ENCODE measurements at places on chromosomes 7 and 10.

GRCh38 chr7:157501581-157501980, 164.8 kb downstream of the DNAJB6 start:
- DNase-seq = no peak

DNA sequence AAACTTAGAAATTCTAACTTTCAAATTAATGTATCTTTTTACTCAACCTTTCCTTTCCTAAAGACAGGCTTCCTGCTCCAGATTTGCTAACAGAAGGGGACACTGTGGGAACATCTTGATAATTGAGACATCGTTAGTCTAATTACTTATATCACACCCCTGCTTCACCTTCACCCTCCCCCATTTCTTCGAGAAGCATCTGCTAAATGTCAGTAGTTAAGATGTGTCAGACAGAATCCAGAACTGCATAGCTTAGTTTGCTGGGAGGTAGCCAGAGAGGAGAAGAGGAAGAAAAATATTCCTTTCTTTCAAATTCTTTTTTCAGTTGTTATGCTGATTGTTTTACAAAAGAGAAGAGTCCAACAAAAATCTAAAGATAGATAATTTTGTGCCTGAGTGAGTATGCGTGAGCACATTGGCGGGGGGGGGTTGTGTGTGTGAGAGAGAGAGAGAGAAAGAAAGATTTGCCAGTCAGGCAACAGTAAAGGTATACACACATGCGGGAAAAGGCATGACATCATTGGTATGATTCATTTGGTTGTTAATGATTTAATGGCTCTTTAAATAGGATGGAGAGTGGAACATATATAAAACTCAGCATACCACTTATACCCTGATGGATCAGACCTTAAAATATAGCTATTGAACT, 192.4 kb downstream of the PTN start:
- no peak for DNase-seq

GRCh38 chr7:18517646-18518045, 22.1 kb downstream of the HDAC9 start:
- DNase-seq = no peak

DNA sequence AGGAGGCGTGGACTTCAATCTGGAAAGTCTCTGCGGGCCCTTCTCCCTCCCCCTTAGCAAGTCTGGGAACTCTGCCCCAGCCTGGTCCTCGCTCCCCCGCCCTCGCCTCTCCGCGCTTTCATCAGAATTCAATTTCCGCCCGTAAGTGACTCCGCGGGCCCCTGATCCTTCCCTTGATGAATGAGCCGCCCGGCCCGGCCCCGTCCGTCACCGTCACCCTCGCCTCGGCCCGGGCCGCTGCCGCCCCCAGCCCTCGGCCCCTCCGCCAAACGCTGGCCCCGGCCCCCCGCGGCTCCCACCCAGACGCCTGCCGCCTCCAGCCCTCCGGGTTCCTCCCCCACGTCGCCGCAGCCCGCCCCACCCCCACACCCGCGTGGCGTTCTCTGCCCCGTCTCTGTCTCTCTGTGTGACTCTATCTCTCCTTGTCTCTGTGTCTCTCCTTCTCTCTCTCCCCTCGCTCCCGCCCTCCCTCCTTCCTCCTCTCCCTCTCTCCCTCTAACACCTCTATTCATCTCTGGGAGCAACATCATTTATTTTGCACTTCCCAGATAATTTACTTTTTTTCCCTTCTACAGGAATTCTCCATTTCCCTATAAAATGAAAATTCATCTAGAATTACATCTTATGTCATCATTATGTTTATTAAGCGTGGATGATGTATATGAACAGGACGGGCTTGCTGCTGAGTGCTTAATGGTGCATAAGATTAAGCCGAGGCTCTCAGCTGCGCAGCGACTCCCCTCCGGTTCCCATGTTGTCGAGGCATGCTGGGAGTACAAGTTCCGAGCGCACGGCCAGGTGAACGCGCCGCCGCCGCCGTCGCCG, 91.2 kb upstream of the PAX2 start:
- DNase-seq = no peak

- DNase-seq = no peak
Observed at GRCh38 chr7:159102681-159103381, 41.8 kb downstream of the VIPR2 start.

DNA sequence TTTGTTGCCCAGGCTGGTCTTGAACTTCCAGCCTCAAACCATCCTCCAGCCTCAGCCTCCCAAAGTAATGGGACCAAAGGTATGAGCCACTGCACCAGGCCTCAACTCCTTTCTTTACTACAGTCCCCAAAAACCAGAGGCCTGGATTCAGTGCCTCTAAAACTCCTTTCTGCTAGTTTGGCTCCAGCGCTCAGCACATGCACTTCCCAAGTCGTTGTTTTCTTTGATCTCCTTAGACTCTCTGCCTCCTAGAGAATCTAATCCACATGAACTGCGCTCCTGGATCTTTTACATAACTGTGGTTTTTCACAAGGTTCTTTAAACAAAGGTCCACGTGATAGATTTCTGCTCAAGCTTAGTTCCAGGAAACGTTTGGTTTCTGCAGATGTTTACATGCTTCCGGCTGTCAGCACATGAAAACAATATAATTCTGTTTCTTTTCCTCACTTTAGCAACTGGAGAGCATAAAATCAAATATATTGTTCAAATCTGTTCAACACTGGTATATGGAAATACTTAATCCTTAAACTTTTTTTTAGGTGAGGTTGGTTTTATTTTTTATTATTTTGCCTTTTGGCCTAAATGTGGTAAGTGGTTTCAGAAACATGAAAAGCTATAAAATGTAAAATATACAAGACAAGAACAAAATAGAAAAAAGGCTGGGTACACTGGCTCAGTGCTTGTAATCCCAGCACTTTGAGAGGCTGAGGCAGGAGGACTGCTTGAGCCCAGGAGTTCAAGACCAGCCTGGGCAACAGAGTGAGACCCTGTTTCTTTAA, 270.5 kb upstream of the MKLN1 start:
- DNase-seq = no peak

- no peak for DNase-seq
Observed at GRCh38 chr7:12207046-12207445, 4.0 kb upstream of the TMEM106B start.

- DNase-seq = no peak
Observed at GRCh38 chr10:17805330-17805729, 3.8 kb upstream of the MRC1 start.

DNA sequence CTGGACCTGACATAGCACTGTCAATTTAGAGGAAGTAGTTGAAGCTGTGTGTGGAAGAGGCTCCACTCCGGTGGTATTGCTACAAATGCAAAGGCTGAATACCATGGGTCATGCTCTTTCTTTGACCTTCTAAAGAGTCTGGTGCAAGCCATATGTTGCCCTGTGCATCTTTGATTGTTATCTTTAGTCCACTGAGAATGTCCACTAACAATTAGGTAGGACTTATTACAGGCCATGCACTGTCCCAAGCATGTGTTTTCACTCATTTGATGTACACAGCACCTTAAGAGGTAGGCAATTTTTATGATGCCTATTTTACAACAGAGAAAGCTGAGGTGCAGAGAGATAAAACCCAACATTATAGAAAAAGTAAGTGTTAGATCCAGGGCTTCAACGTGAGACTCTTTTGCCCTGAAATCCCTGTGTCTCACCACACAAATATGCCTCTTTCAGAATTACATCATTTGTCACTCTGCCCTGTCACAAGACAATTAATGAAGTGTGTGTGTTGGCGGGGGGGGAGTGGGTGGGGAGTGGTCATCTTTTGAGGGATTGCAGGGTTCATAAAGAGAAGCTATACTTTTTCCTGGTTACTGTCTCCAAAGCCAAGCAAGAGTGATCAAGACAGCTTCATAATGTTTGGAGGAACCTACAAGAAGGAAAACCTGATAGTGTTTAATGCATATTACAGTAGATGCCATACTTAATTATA, 637.6 kb upstream of the IGFBP3 start:
- DNase-seq = no peak

GRCh38 chr7:36202398-36202797, 49.3 kb downstream of the EEPD1 start:
- no peak for DNase-seq

- no peak for DNase-seq
Observed at GRCh38 chr7:135650831-135651573, 11.3 kb upstream of the STMP1 start.

DNA sequence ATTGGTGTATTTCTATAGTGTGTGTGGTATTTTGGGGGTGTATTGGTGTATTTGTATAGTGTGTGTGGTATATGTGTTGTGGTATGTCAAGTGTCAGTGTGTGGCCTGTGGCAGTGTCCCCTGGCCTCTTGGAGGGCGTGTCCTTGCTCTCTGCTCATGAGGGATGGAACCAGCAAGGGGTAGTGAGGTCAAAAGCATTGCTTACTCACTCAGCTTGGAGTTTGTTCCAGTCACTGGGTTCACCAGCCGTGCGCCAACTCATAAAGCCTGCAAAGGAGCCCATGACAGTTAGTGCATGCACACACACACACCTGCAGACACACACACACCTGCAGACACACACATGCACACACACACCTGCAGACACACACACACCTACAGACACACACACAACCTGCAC, 4.3 kb upstream of the TRPV6 start:
- DNase-seq = no peak

GRCh38 chr10:22704471-22704911, 9.9 kb downstream of the PIP4K2A start:
- no peak for DNase-seq

GRCh38 chr10:48279081-48279751, 4.7 kb upstream of the FRMPD2 start:
- DNase-seq = no peak

GRCh38 chr10:79244068-79244442, 103.2 kb upstream of the PPIF start:
- no peak for DNase-seq

DNA sequence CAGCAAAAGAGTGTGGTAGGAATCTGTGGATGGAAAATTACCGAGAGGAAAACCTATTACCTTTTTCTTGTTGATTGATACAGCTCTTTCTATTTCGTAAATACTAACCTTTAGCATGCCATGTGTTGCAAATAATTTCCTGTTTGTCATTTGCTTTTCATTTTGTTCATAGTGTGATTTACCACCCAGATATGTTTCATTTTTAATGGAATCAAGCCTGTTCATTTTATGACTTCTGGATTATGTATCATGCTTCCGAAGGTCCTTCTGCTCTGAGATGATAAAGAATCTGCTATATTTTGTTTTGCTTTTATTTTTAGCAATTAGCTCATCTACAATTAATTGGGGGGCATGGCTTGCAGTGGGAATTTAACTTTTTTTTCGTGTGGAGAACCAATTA, 46.5 kb downstream of the INPP5F start:
- no peak for DNase-seq

DNA sequence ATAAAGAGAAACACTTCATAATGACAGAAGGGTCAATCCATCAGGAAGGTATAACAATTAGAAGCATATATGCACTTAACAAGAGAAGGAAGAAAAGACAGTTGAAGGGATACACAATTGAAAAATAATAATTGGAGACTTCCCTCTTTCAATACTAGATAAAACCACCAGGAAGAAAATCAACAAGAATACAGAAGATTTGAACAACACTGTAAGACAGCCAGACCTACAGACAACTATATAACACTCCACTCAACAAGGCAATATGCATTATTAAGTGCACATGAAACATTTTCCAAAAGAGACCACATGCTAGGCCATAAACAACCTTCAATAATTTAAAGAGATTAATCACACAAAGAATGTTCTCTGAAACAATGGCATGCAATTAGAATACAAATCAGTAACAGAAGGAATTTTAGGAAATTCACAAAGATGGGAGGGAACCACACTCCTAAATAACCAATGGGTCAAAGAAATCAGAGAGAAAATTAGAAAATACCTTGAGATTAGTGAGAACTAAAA, 35.1 kb downstream of the ZNF438 start:
- no peak for DNase-seq

- no peak for DNase-seq
Observed at GRCh38 chr7:12893292-12893691, 205.9 kb downstream of the ARL4A start.

Data from activated CD4-positive, CD25-positive, alpha-beta regulatory T cell (primary cell).